ENCODE measurements at places on chromosomes 12 and 14.

DNA sequence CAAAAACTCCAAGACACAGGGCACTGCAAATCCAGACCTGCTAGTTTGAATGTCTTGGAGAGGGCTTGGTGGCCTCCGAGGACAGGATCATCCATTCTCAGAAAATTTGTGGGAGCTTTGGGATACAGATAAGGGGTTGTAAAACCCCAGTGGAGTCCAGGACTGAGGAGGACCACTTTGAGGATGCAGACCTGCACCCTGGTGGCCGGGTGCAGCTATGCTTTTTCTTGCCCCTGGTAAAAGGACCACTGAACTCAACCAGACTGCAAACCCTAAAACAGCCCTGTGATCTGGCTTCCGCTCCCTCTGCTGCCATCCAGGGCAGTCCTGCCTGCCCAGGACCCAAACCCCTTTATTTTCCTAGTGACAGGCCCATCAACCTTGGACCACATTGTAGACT is 169.5 kb upstream of the DAAM1 start:
- no peak overlapping the region for H3K27ac ChIP-seq
- peak; percentile 58 for DNase-seq
- peaks cover 2% of the 10 kb centered on the region for H3K4me1 ChIP-seq
- H3K4me3 ChIP-seq = no peak overlapping the region
- no peaks in the 10 kb centered on the region for H3K36me3 ChIP-seq

GRCh38 chr14:60684203-60684602 is 34.9 kb upstream of the SIX1 start:
- H3K36me3 ChIP-seq = no peaks in the 10 kb centered on the region
- H3K4me1 ChIP-seq = peaks cover 4% of the 10 kb centered on the region
- H3K27me3 ChIP-seq = no peaks in the 10 kb centered on the region
- no peak overlapping the region for H3K4me3 ChIP-seq

DNA sequence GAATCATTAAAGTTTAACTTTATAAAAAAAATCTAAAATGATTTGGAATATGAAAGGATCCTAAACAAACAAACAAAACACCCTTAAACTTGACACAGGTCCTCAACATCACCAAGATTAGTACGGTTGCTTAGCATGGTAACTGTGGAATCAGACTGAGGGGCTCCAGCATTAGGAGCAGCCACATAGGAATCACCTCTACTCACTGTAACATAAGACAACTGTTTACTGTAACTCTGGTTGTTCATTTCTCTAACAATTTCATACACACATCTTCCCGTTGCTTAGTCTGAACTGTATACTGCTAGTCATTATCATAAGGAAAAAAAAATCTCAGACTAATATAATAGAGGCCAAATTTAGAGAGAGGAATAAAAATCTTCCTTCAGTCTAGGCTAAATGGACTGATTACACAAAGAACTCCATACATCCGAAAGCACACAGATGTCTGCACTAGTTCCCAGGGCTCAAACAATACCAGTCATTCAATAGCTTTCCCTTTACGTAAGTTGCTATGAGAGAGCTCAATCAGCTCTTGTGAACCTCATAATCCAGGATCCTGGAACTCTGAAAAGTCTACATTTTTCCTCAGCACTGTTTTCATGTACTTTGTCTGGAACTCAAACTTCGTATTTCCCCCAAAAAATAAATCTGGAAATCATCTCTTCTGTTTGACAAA is 26.0 kb downstream of the LRP6 start:
- H3K4me1 ChIP-seq = no peaks in the 10 kb centered on the region
- H3K27me3 ChIP-seq = no peaks in the 10 kb centered on the region
- peaks cover 4% of the 10 kb centered on the region for H3K36me3 ChIP-seq
- no peak overlapping the region for H3K4me3 ChIP-seq
- H3K27ac ChIP-seq = no peak overlapping the region

DNA sequence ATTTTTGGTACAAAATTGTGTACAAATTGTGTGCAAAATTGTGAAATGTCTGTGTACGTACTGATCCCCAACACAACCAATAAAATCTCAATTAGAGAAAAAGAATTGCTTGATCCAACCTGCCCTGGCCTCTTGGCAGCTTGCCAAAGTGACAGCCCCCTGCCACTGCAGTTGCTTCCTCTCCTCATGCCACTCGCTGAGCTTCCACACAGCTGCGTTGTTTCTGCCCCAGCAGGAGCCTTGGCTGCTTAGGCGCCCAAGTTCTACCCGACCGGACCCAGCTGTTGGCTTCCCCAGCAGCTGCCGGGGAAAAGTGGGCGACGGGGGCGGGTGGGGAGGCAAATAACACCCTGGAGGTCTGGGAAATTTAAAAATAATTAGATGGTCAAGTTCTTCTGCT is 171.8 kb upstream of the ATF7IP start:
- peak; percentile 53 for DNase-seq
- no peaks in the 10 kb centered on the region for H3K36me3 ChIP-seq

DNA sequence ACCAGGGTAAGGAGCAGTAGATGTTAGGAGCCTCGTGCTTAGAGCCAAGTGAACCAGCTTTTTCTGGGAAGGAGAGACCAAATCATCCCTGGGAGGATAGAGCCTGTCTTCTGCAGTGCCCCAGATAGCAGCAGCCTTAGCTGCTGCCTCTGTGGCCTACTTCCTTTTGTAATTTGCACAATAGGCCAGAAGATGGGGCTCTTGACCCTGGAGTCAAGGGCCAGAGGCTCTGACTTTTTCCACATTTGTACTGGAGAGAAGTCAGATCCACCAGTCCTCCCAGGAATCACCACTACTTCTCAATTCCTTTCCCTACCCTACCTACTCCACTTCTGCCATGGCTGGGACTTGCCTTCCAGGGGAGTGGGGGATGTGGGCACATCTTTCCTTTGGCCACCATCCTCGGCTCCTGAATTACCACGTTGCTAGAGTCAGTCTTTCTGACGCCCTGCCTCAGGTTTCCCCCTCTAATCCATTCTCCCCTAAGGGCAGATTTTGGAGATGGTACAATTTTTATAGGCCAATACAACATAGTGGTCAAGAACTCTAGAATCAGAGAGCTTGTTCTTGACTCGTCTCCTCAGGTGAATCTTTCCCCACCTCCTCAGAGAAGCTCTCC is 3.3 kb upstream of the SLC4A8 start:
- H3K4me3 ChIP-seq = no peak overlapping the region
- H3K27me3 ChIP-seq = no peaks in the 10 kb centered on the region
- peak; percentile 77 for DNase-seq
- H3K4me1 ChIP-seq = no peaks in the 10 kb centered on the region
- H3K27ac ChIP-seq = no peak overlapping the region

GRCh38 chr14:31926123-31926522 is 151.0 kb upstream of the ARHGAP5 start:
- no peaks in the 10 kb centered on the region for H3K27me3 ChIP-seq
- DNase-seq = no peak
- no peak overlapping the region for H3K4me3 ChIP-seq
- no peak overlapping the region for H3K27ac ChIP-seq
- no peaks in the 10 kb centered on the region for H3K36me3 ChIP-seq

DNA sequence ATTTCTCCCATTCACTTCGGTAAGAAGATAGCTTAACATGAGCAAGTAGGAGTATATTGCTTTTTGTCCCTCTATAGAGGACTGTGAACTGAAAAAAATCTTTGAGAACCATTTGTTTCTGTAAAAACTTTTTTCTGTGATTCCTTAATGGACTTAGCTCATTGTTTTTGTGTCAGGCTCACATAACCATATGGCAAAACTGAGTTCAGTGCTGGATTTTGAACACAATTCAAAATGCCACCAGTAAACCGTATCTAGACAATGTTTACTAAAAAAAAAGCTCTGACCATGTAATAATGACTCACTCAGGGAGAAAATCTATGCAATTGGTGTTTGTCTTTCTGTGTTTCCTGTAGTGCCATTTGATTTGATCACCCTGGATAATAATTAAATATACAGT is 5.2 kb downstream of the TRHDE start:
- DNase-seq = no peak
- H3K27me3 ChIP-seq = peaks cover 10% of the 10 kb centered on the region
- H3K4me1 ChIP-seq = no peaks in the 10 kb centered on the region
- no peaks in the 10 kb centered on the region for H3K36me3 ChIP-seq

GRCh38 chr14:24077086-24077485 is 5.7 kb downstream of the CPNE6 start:
- DNase-seq = no peak
- H3K36me3 ChIP-seq = no peaks in the 10 kb centered on the region
- peaks cover 5% of the 10 kb centered on the region for H3K4me1 ChIP-seq
- no peak overlapping the region for H3K4me3 ChIP-seq
- H3K27me3 ChIP-seq = no peaks in the 10 kb centered on the region
- H3K27ac ChIP-seq = no peak overlapping the region

DNA sequence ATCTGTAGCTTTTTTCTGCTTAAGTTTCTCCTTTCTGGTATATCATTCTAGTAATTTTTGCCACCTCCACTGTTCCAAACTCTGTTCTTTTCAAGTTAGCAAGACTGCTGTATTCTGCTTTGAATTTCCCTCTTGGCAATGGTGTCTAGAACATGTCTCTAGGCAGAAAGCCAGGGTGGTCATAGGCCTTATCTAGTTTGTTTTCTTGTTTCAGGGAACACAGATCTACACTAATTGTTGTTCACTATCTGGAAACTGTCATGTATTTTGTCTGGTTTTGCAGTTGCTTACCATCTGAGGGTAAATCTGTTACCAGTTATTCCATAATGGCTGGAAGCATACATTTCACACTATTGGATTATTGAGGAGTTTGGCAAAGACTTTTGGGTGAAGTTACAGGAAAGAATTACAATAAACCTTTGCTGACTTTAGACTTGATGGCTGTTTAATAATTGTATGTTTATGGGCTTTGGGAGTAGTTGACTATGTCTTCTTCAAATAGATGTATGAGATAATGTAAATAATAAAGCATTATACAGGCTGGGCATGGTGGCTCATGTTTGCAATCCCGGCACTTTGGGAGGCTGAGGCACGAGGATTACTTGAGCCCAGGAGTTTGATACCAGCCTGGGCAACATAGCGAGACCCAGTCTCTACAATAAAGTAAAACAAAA is 41.4 kb downstream of the FUT8 start:
- no peak for DNase-seq
- H3K27ac ChIP-seq = no peak overlapping the region
- H3K27me3 ChIP-seq = no peaks in the 10 kb centered on the region
- H3K4me3 ChIP-seq = no peak overlapping the region
